ENCODE measurements at places on chromosomes 7 and 10.
A peak's percentile ranks its signal among the peaks of the same experiment; 100 is the strongest.

GRCh38 chr7:136247211-136247610 lies 270.1 kb upstream of the MTPN start:
- DNase-seq = no peak

GRCh38 chr7:131835141-131835540 lies 278.7 kb upstream of the PODXL start:
- DNase-seq = no peak

DNA sequence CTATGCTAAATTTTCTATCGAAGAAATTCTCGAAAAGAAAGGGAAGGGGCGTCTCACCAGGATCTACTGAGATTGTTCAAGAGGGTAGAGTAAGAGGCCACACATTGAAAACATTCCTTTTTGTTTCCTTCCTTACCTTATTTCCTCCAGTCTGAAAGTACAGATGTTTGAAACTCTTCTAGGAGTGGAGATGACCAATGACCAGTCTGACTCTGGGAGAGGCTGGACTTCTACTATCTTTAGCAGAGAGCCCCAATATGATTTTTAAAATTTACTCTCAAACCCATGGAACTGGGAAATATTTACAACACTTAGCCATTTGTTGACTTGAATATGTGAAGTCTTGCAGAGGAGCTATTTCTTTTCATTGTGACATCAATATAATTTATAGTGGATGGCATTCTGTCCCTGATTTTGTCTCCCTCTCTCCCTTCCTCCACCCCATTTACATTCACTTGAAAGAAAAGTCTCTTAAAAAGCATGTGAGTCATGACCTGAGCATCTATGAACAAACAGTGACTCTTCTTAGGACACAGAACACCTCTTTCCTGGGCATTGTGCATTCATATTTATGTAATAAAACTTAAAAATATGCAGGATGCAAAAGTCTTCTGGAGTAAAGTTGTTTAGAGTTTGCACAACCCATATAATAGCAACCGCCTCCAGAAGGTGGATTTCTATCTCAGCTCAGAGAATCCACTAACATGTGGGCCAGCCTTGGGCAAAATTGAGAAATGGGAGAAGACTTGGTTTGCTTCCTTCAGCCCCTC lies 31.2 kb upstream of the BMPER start:
- peak; percentile 68 for DNase-seq

DNA sequence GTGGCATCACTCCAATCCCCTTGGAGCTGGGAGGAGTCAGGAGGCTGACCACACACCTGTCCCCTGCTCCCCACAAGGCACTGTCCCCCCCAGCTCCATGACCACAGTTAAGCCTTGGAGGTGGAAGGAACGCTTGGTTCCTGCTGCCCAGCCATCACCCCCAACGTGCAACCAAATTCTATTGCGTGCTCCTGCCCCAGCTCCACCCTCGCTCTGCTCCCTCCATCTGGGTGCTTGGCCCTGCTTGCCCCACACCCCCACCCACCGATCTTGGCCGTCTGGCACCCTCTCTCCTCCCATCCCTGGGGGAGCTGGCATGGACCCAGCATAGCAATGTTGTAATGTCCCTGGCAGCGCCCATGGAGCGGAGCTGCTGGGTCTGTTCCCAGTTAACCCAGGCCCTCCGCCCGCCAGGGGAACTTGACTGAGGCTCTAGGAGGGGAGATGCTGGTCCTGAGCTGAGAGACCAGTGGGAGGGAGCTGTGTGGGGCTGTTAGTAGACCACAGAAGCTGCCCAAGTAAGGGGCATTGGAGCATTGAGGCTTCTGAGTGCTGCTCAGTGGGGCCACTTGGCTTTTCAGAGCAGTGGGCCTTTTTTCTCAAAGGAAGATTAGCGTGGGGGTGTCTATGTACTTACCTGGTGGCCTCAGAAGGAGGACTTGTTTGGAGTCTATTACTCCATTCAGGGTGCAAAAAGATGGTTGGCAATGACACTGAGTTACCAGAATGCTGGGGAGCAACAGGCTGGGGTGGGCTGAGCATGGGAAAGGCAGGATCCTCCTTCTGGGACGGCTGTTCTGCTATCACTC lies 1.1 kb downstream of the EPHB6 start:
- DNase-seq = no peak

DNA sequence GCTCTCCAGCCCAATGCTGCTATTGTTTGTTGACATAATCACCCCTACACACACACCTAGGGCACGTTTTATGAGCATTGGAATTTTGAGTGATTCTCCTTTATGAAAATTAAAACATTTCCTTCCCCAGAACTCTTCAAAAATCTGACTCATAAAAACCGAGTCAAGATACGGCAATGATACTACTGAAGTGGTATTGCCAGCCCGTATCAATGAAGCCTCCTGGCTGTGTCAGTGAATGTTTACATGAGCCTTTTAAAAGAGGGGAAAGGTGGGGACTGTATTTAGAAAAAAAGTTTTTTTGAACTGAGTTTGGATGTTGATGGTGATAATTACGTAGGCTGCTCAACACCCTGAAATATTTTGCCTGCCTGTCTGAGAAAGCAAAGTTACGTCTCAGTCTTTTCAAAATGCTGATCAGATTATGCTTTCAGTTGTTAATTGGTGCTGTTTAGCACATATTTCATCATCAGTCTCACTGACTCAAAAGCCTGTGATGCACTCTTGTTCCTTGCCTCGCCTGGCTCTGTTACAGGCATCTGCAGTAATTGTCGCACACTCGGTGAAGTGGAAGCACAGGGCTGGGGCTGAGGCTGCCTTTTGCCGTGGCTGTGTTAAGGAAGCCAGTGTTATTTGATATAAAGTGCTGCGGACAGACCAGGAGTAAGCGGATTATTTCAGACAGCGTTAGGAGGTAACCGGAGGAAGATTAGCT lies 157.4 kb upstream of the TCF7L2 start:
- DNase-seq = peak; percentile 41

DNA sequence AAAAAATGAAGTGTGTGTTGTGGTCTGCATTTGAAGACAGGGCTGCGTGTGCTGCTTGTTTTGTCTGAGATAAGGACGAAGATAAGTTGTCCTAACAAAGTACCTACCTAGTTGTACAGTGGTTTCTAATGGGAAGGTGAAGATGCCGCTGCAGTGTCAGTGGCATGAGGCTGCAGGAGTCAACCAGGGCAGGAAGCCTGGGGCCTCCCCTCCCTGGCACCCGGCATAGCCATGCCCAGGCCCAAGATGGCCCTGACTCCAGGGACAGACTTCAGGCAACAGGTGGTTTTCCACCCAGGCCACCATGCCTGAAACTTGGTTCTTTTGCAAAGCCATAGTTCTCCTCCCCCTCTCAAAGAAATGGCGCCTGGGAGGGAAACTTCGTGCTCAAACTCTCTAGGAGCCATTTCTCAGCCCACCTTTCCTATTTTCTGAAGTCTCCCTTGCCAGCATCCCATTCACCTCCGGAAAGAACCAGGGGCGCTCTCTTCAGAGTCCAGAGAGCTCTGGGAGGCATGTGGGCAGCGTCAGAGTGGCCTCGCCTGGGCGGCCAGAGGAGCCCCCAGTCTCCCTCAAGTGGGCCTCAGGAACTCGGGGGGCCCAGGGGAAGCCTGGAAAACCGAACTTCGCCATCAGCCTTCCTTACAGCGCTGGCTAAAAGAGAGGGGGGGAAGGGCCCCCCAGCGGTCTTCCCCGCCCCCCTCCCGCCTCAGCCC lies 2.1 kb upstream of the KAT6B start:
- DNase-seq = no peak

DNA sequence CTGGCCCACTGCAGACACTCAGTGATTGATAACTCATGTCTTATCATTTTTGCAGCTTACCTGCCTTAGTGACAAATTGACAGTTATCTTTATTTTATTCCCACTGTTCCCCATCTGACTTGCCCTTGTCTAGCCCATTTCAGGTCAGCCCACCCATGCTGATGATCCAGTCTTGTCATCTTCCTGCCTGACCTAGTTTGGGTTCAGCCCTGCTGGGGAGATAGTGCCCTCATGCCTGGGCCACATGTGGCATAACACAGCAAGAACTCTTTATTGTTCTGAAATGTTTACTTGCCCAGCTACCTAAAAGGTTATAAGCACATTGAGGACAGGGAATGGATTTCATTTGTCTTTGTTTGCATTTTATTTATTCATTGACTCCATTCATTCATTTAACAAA lies 75.6 kb downstream of the ENTPD1 start:
- no peak for DNase-seq

GRCh38 chr7:152866125-152866524 lies 106.6 kb downstream of the ACTR3B start:
- no peak for DNase-seq

GRCh38 chr7:69643708-69644445 lies 45.6 kb downstream of the AUTS2 start:
- no peak for DNase-seq

GRCh38 chr7:76139670-76140069 lies 62.0 kb upstream of the SRRM3 start:
- DNase-seq = no peak

GRCh38 chr7:65216469-65216868 lies 157.2 kb upstream of the ZNF92 start:
- no peak for DNase-seq

GRCh38 chr7:39130857-39131526 lies 153.3 kb downstream of the POU6F2 start:
- no peak for DNase-seq

DNA sequence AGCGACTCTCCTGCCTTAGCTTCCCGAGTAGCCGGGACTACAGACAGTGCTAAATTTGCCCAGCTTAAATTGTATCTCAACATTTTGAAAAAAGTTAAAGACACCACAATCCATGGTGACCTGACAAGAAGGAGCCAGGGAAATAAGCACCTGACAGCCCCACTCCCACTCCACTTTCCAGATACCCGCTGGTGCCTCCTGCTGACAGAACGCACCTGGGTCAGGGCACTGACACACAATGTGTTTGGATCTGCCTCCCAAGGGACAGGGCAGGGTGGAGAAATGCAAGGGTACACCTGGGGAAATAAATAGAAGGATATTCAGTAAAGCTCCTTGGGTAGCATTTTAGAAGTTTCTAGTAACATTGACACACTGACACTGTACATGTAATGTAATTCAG lies 58.9 kb upstream of the OPN4 start:
- no peak for DNase-seq

- no peak for DNase-seq
Measured at GRCh38 chr10:124197371-124198124, 104.2 kb upstream of the CHST15 start.

GRCh38 chr10:97407211-97407951 lies 6.2 kb upstream of the RRP12 start:
- peak; percentile 42 for DNase-seq

DNA sequence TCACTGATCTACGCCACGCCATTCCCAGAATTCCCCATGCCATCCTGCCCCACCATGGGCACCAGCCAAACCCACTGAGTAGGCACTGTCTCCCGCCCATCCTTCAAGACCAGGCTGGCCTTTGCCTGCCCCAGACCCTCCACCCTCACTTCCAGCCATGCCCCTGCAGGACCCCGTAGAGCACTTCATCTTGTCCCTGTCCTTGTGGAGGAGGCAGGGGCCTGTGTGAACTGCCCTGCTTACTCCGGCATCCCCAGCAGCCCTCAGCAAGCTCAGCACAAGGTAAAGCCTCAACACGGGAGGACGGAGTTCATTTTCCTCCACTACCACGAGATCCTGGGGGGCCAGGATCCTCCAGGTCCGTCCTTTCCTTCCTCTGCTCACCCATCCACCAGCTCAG lies 577.7 kb downstream of the PTPRN2 start:
- DNase-seq = no peak

DNA sequence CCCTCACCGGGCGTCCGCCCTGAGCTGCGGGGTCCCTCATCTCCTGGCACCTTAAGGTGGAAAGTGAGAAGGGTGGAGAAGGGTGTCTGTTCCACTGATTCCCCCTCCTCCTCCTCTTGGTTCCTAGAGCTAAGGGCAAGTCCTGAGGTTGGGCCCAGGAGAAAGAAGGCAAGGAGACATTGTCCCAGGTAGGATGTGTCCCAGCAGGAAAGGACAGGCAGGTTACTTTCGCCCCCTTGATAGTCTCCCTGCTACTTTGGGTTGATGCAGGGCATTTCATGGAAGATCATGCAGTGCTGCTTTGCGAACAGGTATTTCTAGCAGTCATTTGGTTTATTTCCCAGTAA lies 582 bp downstream of the STEAP2 start:
- no peak for DNase-seq

- DNase-seq = no peak
Measured at GRCh38 chr7:42994096-42994495, 61.9 kb downstream of the MRPL32 start.

DNA sequence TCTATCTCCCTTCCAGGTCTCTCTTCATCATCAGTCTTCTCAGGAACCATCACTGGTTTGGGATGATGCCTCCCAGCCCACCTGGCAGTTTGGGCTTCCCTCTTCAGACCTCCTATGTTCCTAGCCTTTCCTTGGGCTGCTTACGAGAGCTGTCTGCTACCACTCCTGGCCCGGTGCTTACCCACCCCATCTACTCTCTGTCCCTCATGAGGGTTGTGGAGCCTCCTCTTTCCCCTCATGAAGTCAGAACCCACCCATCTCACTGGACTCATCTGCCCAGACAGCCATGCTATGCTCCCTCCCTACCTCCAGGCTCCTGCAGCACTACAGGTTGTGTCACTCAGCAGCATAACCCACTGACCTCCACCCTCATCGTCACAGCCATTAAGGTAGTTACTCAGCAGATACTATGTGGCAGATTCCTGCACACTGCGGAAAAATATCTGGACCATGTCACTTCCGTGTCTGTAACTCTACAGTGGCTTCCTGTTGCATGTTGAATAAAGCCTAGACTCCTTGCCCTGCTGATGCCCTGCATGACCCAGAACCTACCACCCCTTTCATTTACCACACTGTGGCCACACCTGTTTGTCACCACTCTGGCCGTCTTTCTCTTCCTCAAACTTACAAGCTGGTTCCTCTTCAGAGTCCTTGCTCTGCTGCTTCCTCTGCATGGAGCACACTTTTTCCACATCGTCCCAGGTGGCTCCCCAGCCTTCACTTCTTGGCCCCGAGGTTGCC lies 2.0 kb downstream of the DBNL start:
- no peak for DNase-seq

- DNase-seq = no peak
Measured at GRCh38 chr7:124792002-124792401, 26.4 kb upstream of the GPR37 start.

DNA sequence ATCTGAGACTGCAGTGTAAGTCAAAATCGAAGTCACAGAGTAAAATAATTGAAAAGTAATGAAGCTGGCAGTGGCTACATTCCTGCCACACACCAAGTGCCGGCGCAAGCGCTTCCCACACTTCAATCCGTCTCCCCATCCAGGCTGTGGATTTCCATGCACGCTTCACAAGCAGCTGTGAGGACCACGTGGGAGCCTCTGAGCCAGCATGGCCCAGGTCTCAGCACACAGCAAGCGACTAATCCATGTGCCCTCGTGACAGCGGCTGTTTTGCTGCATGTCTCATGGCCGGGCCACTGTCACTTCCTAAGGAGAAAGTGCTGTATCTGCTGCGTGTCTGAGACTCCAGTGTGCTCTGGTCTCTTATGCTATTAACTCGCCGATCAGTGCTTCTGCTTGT lies 566.9 kb downstream of the DNAJB6 start:
- no peak for DNase-seq

GRCh38 chr10:22874189-22874854 lies 53.5 kb upstream of the ARMC3 start:
- DNase-seq = no peak

GRCh38 chr10:49833168-49833567 lies 71.0 kb upstream of the OGDHL start:
- no peak for DNase-seq

- no peak for DNase-seq
Measured at GRCh38 chr10:124680675-124681074, 63.5 kb downstream of the FAM53B start.

- DNase-seq = no peak
Measured at GRCh38 chr10:73774637-73775036, 7.2 kb upstream of the CHCHD1 start.

- DNase-seq = no peak
Measured at GRCh38 chr7:112104120-112104519, 102.1 kb downstream of the DOCK4 start.

GRCh38 chr7:30648744-30649540 lies 33.3 kb downstream of the CRHR2 start:
- no peak for DNase-seq
